ENCODE measurements at places on chromosomes 7 and 10.

DNA sequence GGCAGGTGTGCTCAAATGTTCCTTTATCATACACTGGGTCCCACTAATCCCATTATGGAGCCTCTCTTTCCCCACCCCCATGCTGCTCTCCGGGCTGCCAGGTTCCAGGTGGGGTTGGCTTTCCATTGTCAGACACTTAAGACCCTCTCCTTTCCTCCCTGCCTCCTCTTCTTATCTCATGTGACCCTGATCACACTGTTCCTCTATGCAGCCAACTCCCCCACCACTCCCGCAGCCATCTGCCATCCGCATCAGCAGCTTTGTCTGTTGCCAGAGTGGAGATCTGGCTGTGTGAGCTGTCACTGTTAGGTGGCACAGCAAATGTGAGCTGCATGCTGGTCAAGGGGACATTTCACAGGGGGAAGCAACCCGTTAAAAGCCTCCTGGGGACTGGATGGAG is 391.4 kb downstream of the TNS3 start:
- DNase-seq = no peak

DNA sequence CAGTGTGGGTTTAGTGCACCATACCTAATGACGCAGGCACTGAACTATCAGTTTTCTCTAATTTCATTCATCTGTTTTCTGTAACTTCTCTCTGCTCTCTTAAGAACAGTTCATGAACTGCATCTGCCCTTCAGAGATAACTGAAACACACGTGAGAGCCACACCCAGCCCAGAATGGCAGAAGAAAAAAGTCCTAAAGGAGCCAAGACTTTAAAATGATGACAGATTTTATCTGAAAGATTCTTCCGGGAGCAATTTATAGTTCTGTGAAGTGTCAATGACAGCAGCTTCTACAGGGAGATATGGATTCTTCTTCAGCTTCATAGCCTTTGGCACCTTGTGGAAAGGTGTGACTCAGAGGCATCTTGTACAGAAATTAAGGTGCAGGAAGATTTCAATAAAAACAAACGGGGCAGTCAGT is 211.5 kb upstream of the SLC26A5 start:
- DNase-seq = no peak

DNA sequence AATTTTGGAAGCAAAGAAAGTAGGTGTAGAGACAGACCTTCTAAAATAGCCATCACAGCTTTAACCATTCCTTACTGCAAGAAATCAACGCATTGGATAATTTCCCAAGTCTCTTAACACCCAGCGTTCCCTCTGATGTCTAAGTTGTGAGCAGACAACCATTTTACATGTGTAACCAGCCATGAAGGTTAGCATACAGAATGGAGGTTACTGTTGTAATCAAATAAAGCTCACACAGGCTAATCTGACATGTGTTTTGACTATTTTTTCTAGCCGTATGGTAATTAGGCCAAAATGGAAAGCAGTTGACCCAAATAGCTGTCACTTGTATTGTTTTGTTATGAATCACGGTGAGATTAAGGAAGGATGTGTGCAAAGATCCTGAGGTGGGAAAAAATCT is 336.4 kb downstream of the RNLS start:
- no peak for DNase-seq

- DNase-seq = peak; percentile 12
Observed at GRCh38 chr10:18594574-18595156, 56.7 kb downstream of the NSUN6 start.

All from NB4 (cell line).